ENCODE measurements at places on chromosomes 7 and 10.

- no peak for DNase-seq
Measured at GRCh38 chr10:11869219-11869618, 46.1 kb downstream of the PROSER2 start.

DNA sequence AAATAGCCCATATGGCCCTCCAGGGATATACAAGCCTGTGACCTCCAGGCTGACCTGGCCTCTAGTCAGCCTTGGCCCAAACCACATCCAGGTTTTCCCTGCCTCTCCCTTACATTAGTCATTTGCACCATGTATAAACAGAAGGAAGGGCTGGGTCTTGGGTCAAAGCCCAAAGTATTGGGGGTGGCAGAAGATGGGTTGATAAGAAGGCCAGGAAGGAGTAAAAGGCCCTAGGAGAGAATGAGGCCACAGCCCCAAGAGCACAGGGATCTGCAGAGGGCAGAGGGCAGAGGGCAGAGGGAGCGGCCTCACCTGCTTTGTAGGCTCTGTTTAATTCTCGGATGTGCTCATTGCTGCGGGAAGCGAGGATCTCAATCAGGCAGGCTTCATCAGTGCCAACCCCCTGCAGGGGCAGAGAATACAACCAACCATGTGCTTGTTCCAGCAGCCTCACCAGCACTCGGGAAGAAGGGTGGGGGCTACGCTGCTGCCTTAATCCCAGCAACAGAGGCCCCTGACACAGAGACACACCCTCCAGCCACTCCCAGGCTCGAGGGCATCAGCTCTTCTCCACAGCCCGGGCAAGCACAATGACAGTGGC is 31.3 kb downstream of the PLAC9 start:
- DNase-seq, result no peak

DNA sequence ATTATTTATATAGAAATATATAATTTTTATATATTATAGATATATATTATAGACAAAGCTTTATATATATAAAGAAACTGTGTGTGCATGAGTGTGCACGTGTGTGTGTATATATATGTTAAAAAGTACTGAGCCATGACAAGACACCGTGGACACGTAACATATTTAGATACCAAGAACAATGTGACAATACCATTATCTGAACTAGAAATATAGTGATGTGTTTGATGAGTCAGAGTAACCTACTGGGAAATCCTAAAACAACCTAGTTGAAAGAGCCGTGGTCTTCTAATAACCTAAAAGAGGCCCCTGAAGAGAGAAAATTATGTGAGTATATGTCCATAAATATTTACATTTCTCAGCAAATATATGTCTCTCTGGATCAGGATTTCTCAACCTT is 50.7 kb upstream of the ITGB8 start:
- DNase-seq, result no peak

- no peak for DNase-seq
Measured at GRCh38 chr10:16742165-16742960, 74.9 kb downstream of the RSU1 start.

DNA sequence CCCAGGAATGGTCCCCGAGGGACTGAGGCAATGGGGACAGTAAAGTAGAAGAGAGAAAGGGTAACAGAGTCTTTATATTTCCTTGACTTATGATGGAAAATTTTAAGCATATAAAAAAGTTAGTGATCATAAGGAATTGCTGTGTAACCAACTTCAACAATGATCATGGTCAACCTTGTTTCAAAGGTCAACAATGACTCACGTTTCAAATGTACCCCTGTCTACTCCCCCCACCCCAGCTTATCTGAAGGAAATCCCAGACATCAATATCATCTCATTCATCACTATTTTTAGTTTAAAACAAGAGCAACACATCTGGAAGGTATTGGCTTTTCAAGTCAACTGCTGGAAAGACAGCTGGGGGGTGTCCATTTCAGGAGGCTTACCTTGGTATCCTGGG is 92.9 kb downstream of the SMURF1 start:
- no peak for DNase-seq

GRCh38 chr10:96244354-96244753 is 27.0 kb downstream of the BLNK start:
- no peak for DNase-seq

DNA sequence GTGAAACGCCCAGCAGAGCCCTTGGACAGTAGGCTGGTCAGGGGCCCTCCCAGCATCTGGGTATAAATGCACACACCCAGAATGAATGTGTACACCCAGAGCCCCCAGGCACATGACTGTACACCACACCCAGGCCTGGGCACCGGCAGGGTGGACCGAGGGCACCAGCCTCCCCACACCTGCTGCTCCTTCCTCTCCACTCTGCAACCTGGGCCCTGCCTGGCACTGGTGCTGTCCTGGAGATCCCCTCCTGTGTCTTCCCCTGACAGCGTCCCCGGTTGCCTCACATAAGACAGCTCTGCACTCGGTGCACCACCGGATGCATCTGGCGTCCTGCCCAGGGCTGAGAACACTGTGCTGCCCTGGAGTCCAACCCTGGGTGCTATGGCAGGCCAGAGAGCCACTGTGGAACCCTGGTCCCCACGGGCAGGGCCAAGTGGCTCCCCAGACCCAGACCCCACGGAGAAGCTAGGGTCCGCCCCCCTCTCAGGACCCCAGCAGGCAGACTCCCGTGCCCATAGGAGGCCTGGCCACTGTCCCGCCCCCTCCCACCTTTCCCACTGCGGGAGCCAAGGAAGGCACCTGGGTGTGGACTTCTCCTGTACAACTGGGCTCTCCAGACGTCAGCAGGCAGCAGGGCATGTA is 6.6 kb downstream of the RASGEF1A start:
- no peak for DNase-seq

GRCh38 chr10:10975647-10976046 is 42.0 kb upstream of the CELF2 start:
- DNase-seq, result no peak

DNA sequence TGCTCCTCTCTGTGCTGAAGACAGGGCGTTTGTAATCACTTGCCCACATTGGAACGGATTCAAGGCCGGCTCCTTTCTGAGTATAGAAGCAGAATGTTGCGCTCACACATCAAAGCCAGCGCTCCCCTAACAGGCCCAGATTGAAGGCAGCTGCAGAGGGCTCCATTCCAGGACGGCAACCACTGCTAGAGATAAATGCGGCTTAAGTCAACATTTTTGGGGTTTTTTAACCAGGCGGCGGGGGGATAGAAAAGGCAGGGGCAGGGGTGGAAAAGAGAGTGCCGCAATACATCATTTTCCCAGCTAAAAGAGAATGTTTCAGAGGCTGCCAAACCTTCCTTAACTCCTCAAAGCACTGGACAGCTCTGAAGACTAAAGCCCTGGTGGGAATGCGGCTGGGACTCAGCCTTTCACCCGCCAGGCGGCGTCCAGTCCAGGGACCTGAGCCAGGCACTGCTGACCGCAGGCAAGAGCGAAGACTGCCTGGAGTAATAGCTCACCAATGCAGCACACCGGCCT is 189.6 kb downstream of the TNS3 start:
- no peak for DNase-seq

DNA sequence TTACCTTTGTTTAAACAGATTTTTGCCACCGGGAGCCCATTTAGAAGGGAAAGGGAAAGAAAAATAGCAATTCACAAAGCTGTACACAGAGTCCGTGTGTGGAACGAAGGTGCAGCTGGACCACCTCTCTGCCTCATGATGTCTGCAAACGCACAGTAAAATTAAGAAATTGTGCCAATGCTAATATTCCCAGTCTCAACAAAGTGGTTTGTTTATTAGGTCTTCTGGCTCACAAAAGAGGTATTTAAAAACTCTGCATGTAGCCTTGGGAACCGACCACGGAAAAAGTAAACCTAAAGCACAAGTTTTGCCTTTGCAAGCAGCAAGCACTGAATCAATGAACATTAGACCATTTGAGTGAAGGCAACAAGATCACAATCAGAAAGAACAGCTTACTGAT is 57.7 kb downstream of the CREB3L2 start:
- DNase-seq, result no peak

DNA sequence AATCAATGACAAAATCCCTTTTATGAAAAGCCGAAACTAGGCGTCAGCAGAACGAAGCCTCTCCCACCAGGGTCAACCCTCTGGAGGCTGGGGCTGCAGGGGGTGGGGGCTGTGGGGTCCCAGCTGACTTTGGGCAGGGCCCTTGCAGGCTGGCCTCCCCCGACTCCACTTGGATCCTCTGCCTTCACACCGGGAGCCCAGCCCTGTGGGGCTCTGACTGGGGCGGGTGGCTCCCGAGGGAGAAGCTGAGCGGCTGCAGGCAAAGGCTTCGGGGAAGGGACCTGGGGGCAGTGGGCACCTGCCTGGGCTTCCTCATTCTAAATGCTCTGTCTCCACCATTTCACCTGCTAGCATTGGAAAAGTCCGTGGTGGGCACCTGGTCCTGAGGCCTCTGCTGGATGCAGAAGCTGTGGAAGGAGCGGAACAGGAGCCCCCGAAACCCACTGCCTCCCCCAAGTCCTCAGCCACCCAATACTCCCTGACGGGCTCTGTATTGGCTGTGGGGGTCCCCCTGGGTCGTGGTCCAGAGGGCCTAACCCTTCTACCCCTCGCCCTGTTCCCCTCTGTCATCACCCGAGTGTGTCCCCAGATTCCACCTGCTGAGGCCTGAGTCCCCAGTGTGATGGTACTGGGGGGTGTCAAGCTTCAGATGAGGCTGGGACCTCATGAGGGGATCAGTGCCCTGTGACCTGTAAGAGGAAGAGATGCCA is 108.6 kb downstream of the DNAJB6 start:
- no peak for DNase-seq

DNA sequence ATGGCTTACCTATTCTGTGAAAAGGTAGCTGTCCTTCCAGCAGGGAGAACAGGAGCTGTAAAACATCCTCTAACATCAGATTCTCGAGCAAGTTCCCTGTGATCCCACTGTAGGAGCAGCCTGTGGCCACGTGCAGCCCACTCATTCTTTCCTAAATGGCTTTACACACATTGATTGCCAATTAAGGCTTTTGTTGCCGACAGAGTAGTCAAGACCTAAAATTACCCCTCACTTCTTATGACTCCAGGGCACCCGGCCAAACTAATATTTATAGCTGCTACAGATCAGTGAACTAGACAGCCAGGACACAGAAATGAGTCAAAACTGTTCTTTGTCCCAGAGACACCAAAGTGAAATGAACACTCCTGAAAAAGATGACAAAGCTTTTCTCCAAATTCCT is 832.1 kb downstream of the SORCS3 start:
- DNase-seq, result no peak

GRCh38 chr7:147509035-147509501 is 1081.5 kb upstream of the C7orf33 start:
- DNase-seq, result no peak

- DNase-seq, result no peak
Measured at GRCh38 chr10:121675344-121675743, 77.1 kb upstream of the FGFR2 start.

- no peak for DNase-seq
Measured at GRCh38 chr10:118851062-118852035, 96.6 kb upstream of the CACUL1 start.

GRCh38 chr7:129471402-129471827 is 30.9 kb upstream of the SMKR1 start:
- no peak for DNase-seq

GRCh38 chr10:116247691-116248090 is 25.3 kb downstream of the GFRA1 start:
- no peak for DNase-seq

GRCh38 chr10:78278058-78278404 is 244.4 kb downstream of the RPS24 start:
- DNase-seq, result no peak

- no peak for DNase-seq
Measured at GRCh38 chr7:106001886-106002285, 38.8 kb downstream of the CDHR3 start.

DNA sequence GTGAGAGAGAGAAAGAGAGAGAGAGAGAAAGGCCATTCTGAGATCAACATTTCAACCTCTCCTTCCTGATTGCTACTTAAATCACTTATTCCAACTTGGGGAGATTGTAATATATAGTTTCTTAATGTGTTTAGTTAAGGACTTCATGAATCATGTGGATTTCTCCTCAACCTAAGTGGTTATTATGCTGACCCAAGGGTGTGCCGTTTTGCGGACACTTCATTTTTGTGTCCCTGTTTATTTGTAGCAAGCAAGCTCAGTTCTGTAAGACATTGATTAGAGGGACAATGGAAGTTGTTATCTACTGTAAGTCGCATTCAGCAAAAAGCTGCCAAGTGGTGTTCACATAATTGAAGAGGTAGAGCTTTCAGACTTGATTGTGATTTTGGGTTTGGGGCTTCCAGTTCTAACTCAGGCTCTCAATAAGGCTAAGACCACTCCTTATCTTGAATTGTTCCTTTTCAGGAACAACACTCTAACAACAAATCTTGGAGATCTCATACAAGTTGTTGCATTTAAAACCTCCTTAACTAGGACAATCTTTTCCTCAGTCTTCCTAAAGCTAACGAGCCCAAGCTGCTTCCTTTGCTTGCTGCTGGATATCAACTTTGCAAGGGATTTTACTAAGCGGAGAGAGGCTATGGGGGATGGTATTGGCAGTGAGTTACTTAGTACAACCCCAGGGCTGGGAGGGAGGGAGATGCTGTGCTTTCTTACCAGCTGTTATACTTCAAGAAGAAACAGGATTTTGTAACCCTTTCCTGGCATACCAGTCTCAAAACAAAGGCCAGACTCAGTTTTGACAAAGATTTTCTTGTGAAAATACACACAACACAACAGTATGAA is 19.8 kb upstream of the COL1A2 start:
- no peak for DNase-seq

DNA sequence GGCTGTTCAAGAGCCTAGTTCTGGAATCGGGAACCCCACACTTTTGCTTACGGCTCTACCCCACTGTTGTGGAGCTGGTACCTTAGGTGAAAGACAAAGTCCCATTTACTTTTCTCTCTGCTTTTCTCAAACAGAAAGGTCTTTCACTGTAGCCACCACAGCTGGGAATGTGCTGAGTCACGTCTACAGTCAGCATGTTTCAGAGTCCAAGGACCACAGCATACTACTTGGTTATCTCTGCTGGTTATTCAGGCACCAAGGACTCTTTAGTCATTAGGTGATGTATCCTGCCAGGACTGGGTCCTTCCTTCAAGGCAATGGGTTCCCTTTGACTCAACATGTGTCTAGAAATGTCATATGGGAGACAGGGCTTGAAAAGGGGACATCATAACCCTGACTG is 266.8 kb upstream of the STEAP1 start:
- DNase-seq, result no peak

DNA sequence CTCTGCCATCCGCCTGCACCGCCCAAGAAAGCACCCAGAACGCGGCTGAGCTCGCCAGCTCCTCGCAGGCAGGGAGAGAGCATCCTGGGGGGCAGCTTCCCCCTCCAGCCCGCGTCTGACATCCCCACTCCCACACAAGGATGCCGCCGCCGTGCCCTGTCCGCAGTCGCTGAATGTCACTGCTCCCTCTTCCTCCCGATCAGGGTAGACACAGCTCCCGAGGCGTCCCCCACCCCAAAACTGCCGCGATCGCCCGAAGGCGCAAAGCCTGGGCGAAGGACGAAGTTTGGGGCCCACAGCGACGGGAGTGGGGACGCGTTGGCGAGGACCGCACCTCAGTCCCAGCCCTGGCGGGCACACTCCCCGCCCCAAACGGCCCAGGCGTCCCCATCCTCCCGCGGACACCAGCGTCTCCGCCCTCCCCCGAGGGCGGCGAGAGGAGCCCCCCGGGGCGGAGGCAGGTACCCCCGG is 1.5 kb upstream of the KAT6B start:
- no peak for DNase-seq

- DNase-seq, result no peak
Measured at GRCh38 chr7:135333946-135334345, 100.3 kb downstream of the STRA8 start.

All from NCI-H1048 (cell line).